ENCODE measurements at places on chromosomes 2 and 18.

DNA sequence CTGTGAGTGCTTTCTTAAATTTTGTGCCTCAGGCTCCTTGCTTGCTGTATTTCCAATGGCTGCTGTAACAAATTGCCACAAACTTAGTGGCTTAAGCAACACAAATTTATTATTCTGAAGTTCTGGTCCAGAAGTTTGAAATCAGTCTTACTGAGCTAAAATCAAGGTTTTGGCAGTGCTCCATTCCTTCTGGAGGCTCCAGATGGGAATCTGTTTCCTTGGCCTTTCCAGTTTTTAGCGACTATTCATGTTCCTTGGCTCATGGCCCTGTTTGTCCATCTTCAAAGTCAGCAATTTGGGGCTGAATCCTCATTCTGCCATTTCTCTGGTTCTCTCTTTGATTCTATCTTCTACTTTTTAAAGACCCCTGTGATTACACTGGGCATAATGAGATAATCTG is 31.8 kb downstream of the STRADB start:
- DNase-seq = no peak

DNA sequence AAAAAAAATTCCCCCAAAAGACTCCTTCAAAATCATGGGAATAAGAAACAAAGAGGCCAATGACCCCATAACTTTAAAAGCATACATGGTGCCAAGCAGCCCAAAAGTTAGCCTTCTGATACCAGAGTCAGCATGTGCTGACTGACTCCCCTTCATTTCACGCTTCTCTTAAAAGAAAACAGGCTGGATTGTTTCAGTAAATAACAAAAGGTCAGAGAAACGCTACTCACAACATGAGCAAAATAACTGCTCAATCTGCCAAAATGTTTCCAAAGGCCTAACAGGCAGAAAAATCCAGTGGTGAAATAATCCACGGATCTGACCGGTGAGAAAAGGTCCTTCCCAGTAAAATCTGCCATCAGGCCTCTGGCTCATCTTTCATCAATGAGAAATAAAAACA is 71.6 kb downstream of the BCL2 start:
- DNase-seq = no peak

DNA sequence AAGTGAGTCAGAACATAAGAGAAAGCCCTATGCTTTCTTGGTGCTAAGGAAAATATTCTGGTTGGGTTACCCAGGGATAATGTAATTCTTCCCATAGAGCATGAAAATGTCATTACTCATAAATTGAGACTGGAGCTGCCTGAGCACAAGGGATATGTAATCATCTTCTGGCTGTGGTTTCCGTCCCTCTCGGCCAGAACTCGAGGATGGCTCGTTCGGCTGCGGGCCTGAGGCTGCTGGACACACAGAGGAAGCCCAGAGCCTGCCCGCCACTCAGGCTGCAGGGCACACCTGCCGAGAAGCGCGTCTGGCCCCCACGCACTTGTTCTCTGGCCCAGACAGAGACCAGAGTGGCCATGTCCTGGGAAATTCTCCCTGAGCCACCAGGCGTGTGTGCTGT is 104.9 kb downstream of the ASAP2 start:
- DNase-seq = no peak

DNA sequence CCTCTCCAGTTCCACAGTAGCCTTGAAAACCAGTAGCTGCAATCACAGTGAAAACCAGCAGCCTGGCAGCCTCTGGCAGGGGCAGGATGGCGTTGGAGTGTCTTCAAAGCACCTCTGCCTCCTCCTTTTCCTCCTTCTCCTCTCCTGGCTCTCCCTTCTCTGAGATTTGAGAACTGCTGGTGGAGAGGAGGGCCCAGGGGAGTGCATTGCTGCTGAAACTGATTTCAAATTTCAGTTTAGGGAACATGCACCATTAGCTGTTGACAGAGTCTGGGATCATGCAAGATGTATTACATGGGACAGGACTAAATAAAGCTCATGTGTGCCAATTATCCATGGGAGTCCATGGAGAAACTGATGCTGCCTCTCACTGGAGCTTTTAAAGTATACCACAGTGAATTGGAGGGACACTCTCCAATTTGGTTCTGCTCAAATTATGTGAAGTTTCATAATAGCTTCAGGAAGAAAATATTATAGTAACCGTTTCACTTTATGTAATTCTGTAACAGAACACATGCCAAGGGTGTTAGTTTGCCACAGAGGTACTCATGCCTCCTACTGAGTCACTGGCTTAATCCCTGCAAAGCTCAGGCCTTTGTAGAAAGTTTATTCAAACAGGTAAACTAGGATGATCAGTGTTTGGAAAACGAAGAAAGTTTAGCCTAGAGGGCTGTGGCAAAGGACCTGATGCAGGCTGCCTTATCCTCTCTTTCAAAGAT is 146.1 kb downstream of the PRPF40A start:
- no peak for DNase-seq

DNA sequence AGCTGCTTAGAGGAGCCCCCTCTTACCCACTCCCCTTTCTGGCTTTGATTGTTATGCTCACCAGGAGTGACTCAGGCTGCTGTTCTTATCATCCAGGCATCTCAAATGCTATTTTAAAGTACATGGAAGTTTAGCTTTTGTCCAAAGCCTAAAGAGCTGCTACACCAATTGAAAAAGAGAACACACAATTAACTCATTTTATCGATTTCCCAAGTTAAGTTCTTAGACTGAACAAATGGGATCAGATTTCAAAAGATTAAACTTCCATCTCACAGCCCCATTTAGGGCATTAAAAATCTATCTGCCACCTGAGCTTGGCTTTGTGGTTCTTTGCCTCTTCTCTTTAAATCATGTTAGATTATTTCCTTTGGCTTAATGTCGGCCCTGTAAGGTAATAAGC is 81.2 kb downstream of the MYO5B start:
- no peak for DNase-seq

DNA sequence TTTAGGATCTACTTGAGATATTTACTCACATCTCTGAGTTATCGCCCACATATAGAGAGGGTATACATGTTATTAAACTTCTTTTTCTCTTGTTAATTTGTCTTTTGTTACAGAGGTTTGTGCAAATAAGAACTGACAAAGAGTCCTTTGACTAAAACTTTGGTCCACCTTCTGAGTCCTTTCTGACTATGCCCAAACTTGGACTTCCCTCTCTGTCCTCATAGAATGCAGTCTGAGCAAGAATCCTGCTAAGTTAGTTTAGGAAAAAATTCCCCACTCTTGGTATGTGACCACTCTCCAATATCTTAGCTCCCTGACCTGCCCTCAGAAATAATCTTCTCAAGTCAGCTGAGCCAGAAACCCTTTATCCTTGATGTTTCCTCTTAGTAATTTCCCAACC is 257.5 kb upstream of the REG3G start:
- DNase-seq = no peak

- DNase-seq = no peak
Observed at GRCh38 chr2:67984600-67984999, 78.2 kb downstream of the C1D start.

DNA sequence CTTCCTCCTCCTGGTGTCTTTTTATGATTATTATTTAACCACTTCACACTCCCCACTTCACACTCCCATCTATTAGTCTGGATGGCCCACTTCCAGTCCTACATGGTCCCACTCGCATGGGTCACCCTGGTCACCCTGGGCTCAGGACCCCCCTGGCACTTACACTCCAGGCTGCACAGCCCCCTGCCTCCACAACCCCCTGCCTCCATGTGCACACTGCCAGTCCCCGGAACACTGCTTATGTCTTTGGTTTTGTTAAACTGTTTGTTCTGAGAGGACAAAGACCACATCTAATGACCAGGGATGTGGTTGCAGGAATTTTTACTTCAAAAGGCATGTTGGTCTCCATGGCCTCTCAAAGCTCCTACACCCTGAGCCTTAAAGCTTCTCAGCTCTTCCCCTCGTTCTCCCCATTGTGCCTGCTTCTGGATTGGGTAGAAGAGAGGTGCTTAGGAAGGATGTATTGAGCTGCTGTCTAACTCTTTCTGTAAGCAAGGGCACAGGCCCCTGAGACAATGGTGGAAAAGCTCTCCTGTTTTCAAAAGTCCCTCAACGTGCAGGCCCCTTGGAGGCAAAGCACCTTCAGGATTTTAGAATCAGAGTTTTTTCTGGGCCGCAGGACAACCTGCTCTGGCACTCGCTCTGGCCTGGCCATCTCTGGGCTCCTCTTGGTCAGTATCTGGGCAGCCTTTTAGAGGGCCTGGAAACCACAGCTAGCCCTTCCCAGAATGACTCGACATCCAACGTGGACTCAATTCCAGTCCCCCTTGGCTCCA is 150.0 kb upstream of the HAAO start:
- no peak for DNase-seq

- DNase-seq = no peak
Observed at GRCh38 chr18:72847771-72848170, 20.0 kb downstream of the NETO1 start.

Data from A673 (cell line).